ENCODE measurements at places on chromosomes 1 and 21.

- DNase-seq = no peak
Measured at GRCh38 chr1:56436912-56437417, 142.4 kb downstream of the PLPP3 start.

DNA sequence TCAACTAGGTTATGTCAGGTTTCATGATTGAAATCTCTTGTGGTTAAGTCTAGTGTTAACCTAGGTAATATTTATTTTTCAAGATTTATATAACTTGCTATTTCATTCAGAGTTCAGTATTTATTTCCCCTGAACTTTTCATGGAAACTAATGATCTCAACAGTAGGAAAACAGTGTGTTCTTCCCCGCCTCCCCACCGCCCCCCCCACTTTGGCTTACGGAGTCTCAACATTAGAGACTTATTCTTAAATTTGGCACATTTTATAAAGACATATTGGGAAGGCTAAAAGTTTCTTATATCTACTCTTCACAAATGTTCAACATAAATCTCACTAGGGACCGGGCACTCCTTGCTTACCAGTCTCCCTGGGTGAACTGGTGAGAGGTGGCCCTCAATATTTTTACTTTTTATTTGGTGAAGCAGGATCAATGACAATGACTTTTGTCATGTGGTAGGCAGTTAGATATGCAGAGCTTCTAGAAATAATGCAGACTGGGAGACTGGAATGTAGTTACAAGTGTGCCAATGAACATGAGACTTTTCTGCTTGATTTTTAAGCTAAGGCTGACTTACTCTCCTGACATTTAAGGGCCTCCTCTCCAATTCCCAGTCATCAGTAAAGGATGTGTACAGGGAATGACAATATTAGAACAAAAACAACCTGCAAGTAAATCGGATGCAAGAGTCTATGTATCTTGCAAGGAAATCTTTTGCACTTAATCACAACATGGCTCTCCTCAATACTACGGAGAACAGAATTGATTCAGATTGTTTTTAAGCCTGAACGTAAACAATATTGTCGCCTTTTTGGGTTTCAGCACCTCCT, 1.7 kb upstream of the MAN1A2 start:
- no peak for DNase-seq

DNA sequence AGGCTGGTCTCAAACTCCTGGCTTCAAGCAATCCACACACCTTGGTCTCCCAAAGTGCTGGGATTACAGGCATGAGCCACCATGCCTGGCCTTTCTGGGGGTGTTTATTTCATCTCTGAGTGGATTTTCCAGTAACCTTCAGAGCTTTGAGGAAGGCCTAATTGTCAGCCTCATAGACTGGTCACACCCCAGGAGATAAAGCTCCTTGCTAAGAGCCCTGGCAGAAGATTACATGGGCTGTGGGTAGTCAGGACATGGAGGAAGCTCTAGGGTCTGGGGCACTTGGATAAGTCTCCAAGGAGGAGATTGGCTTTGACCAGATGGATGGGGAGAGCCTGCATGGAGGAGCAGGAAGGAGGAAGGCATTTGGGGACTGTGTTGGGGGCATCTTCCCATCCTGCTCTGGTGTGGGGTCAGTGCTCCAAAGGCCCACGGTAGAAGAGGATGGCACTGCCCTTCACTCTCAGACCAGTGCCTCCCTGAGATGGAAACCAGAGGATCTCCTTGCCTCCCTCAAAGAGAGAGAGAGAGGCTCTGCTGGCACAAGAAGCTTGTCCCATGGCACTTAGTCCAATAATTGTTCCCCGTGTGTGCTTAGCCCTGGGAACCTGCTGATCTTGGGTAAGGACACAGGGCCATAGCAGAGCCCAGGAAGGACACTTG, 14.7 kb upstream of the GSTM4 start:
- DNase-seq = no peak

DNA sequence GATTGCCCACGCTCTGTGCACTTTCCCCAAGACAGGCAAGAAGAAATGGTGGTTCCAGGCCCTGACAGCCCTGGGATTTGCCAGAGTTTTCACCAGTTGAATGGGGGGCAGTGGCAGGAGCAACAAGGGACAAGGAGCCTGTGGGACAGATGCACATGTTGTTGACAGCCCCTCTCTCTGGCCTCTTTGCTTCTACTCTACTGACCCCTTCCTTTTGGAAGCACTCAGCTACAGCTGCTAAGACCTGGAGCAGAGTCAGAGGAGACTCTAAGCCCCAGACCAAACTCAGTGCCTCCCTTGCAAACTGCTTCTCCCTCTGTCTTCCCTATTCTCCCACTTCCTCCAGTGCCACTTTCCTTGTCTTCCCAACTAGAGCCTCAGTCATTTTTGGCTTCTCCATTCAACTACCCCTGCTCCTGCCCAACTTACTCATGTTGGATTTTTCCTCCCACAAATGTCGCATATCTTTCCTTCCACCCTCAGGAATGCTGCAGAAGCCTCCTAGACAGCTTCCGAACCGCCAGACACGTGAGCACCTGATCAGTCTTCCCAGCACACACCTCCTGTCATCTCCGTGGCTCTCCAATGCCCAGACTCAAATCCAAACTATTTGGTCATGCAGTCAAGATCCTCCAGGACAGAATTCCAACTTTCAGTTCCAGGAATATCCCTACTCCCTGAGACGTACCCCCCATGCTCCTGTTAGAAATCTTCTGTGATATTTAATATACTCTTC, 9.1 kb downstream of the INKA2 start:
- no peak for DNase-seq

GRCh38 chr21:38712664-38713063, 93.1 kb upstream of the ETS2 start:
- no peak for DNase-seq

DNA sequence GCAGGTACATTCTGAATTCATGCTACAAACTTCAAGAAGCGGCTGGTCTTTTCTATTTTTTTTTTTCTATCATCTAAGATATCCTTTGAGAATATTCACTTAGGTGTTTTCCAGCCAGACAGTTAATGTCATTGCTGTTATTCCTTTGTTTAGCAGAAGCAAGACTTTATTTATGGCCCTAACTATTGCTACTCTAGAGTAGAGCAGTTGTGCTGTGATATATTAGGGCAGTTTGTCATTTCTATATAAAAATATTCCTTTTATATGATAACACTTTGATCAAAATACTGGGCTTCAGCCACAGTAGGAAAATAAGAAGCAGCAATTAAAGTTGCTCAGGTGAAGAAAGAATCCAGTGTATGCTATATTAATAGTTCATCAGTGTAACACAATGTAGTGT, 959.3 kb downstream of the NCAM2 start:
- DNase-seq = no peak

GRCh38 chr1:226309398-226310244, 657 bp upstream of the LIN9 start:
- DNase-seq = no peak

GRCh38 chr1:147726168-147726567, 34.2 kb downstream of the GJA5 start:
- DNase-seq = no peak

- DNase-seq = peak; percentile 1
Measured at GRCh38 chr1:31373056-31373896, at the start of gene FABP3. FABP3 (minus strand) TSS chr1:31373076; CDS start chr1:31373014, 62 bp downstream.

DNA sequence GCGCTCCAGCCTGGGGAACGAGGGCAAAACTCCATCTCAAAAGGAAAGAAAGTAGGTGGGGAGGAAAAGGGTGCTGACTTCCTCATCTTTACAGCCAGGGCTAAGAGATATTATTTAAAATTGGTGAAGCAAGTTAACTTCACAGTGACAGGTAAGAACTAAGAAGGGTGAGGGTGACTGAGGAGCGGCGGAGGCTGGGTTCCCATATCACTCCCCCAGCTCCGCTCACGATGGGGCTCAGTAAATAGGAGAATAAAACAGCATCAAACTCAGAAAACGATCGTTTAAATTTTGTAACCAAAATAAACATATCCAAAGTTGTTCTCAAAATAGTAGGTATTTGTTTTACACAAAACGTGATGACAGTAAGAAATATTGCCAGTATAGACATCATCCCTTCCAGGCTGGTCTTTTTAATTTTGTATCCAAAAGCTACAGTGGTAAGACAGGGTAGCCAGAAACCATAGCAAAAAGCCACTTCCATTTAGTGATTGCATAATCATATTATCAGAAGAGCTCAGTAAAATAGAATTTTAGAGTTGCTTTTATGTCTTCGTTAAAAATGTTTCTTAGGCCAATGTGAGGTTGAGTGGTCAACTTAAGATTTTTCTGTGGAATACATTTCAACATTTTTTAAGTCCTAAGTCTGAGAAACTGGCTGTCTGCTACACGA, 26.2 kb upstream of the ADARB1 start:
- no peak for DNase-seq

DNA sequence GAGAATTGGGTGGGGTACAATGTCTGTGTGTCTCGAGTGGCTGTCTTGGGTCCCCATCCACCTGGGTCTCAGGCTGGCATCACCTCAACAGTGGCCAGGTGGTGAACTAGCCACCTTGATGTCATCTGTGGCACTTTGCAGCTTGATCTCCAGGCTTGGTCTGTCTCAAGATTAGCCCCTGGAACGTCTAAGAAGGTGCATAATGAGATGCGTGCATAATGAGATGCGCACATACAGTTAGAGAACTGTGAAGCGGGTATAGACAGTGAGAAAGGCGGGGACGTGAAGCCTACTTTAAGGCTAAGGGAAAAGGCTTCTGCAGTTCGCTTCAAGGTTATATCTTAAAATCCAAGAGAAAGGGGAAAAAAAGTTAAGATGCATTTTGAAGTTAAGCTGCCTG, 98.7 kb downstream of the WDR4 start:
- no peak for DNase-seq

- no peak for DNase-seq
Measured at GRCh38 chr1:92259350-92259749, 39.4 kb downstream of the GLMN start.

- no peak for DNase-seq
Measured at GRCh38 chr1:152783095-152783494, 3.0 kb upstream of the LCE1E start.

DNA sequence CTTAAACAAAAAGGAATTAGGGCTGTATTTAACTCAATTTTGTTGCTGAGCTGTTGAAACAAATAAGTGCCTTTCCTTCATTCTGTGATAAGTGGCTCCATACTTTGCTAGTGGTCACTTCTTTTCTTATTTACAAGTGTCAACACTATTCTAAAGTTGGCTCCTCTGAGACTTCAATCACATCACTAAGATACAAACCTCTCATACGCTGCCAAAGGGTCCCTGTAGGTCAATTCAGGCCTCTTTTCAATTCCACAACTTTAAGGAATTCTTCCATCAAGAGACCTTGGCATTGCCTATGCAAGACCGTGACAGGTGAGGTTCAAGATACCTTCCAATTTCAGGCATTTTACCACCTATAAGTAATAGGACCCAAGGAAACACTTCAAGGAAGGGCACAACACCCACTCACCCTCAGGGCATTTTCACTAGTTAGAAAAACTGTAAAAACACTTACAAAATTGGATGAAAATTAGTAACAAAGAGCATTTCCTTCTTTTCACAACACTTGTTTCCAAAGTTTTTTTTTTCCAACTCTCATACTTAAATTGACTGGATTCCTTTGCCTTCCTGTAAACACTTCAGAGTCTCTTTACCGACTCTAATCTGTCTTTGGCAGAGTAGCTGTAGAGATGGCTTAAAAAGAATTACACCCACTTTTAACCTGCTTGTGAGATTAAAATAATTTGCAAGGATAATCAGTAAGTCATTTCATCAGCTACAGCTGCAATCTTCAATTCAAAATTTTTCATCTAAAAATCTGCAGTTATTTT, 24.5 kb downstream of the SERBP1 start:
- no peak for DNase-seq

- DNase-seq = no peak
Measured at GRCh38 chr1:30472009-30472408, 251.4 kb downstream of the MATN1 start.

DNA sequence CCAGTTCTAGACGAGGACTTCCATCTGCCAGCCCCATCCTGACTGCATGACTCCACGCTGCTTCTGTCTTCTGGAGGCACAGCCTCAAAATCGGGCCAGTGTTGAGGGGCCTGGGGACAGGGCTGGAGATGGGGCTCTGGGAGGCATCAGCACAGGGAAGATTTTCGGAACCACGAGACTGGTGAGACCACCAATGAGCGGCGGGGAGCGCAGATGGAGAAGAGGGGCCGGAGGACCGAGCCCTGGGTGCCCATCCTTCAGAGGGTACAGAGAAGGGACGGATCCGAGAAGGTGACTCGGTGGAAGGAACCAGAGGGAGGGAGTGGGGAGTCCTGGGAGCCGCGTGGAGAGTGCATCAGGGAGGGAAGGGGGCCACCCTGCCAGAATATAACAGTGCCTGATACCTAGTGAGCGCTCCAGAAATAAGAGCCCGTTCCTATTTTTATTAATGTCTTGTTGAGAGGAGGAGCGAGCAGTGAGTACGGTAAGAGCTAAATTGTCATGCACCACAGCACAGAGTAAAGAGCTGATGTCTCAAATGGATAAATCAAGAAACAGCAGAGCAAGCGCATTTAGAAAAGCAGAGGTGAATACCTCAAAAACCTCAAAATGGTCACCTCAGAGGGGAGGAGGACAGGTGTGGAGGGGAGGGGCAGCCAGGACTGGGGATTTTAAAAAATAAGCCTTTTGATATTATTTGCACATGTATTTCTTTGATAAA, 26.2 kb upstream of the KIF26B start:
- DNase-seq = no peak

DNA sequence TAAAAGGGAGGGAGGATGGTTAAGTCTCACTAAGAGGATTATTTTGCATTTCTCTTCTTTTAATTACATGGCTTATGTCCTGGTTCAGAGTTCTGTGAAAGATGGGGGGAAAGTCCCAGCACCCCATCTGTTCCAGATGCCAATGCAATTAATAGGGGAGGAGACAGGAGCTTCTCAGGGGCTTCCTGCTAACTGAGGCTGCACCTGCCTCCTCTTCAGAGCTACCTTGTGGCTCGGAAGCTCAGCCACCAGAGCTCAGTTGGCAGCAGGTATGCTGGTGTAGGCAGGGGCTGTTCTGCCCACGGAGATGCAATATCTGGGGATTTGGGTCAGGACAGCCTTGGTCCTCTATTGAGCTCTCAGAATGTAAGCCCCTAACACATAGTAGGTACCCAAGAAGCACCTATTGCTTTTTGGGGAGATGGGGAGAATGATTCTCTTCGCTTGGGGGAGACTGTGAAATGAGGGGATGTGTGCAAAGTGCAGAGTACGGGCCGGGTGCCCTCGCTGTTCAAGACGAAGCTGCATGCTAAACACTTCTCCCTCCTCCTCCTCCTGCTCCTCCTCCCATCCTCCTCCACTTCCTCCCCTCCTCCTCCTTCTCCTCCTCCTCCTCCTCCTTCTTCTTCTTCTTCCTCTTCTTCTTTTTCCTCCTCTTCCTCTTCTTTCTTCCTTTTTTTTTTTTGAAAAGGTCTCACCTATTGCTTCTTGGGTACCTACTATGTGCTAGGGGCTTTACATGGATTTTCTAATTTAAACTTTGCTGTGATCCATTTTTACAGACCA, 279.0 kb downstream of the PTPRU start:
- no peak for DNase-seq

DNA sequence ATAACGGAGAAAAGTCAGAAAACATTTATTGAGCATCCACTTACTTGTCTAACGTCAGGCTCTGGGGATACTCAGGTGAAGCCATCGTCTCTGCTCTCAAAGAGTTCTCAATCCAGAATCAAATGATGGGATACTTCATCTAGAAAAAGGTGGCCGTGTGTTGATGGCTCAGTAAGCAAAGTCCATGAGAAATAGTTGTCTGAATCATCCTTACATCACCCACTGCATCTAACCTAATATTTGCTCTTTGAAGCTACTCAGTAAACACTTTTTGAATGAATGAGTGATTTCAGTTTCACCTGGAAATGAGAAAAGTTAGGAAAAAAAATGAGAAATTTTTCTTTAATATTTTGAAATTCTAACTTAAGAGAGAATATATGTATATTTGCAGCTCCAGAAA, 155.3 kb upstream of the PKN2 start:
- no peak for DNase-seq

Measured in stimulated activated CD8-positive, alpha-beta memory T cell treated with anti-CD3 and anti-CD28 coated beads, Interleukin-15, amount 100 ng/mL, for 48 hours (primary cell).